ENCODE measurements at places on chromosomes 1 and 21. TPM values are rescaled to one million over a fixed set of nuclear protein-coding genes. Genes with fewer than 3 reads are reported as not detected.

DNA sequence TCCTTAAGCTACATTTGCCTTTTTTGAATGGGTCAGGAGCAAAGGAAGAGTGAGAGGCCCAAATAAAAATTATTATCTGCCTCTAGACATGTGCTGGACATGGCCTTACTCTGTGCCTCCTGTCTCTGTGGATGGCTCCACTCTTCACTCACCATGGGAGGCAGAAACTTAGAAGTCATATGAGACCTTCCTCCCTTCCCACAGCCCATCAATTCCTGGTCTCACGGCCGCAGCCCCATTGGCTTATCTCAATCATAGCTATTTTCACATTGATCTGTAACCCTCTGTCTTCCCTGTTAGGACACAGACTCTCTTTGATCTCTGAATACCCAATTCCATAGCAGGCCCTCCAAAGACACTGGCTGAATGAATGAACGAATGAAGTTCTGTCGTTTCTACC is 14.2 kb upstream of the ADORA1 start:
- DNase-seq = no peak

GRCh38 chr21:44547656-44548331 is 3.5 kb downstream of the KRTAP10-2 start:
- DNase-seq = no peak

DNA sequence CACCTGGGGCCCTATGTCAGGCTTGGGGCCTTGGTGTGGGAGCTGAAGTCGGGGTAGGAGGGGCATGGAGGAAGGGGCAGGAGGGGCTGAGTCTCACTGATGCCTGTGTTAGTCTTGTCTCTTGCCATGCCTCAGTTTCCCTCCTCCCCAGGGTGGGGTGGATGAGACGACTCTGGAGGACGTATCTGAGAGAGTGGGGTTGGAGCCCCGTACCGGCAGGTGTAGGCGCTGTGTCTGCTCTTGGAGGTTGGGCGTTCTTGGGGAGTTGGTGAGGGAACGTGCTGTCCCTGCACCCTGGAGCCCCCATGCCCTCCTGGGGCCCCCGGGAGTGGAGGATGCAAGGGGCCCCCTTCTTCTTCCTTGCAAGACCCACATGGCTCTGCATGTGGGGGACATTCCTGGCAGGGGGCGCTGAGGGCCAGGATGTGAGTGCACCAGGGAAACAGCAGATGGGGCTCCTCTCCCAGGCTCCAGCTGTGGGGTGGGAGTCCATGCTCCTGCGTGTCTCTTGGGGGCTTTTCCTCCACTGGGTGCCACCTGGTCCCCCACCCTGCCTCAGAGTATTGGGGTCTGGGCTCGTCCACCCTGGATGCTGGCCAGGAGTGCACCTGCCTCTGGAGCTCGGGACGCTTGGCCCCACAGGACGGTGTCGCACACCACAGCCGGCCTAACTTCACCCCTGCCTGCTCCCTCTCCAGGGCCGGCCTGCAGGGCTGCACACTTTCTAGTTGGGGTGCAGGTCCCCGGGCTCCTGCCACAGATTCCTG is 1.4 kb upstream of the TNFRSF14 start:
- no peak for DNase-seq

DNA sequence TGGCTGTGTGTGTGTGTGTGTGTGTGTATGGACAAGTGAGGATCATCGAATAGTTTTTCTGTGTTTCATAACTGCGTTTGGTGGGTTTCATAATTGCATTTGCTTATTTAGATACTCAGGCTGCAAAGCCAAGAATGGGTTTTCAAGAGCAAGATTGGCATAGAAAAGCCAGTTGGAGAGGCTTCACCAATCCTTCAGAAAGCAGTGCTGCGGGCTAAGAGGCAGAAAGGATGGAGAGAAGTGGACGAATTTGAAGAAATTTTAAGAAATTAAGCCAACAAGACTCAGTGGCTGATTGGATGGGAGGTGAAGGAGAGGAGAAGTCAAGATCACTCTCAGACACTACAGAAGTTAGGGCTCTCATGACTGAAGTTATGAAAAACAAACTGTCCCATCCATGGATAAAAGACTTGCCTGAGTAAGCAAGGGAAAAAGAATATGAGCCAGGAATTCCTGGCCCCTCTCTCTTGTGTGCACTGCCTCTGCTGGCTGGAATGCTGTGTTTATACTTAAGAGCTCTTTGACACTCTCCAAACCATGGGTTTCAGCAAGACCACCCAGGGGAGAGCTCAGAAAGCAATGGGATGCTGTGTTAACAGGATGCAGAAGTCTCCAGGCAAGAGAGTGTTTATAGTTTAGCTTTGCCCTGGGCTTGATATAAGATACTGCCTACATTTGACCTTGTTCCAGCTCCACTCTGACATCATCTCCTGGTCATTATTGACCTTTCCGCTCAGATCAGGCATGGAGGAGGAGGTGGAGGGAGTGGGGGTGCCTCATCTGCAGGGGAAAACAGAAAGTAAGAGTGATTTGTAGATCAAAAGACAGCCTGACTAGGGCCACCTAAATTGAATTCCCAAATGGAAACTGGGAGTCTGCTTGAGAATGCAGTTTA is 232.0 kb upstream of the PLXNA2 start:
- DNase-seq = no peak

TTC39A gene
- total RNA-seq = 72.1 TPM

ZNF670 gene
- 2.1 TPM for total RNA-seq

DNA sequence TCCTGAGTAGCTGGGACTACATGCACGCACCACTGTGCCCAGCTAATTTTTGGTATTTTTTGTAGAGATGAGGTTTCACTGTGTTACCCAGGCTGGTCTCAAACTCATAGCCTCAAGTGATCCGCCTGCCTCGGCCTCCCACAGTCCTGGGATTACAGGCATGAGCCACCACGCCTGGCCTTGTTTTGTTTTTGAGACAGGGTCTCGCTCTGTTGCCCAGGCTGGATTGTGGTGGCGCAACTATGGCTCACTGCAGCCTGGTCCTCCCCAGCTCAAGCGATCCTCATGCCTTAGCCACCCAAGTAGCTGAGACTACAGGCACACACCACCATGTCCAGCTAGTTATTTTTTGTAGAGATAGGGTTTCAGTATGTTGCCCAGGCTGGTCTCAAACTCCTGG is 26.0 kb downstream of the PARK7 start:
- DNase-seq = no peak

C1orf141 gene
- total RNA-seq = not detected

- DNase-seq = no peak
These were observed 136.7 kb upstream of the ETV3 start for GRCh38 chr1:157274698-157275534.

DNA sequence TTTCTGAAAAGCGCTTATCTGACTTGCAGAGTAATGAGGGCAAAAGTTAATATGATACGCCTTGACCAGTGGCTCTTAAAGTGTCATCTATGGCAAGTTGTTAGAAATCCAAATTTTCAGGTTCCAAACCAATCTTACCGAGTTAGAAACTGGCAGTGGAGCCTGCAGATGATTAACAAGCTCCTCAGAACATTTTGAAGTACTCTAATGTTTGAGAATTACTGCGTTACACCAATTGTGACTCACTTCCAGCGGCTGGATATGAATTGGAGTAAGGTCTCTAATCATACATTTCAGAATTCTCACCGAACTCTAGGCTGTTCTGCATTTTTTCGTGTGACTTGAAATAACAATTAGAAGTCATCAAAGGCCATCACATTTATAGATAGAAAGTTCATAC is 73.5 kb upstream of the TMPRSS15 start:
- DNase-seq = no peak

GRCh38 chr1:54462597-54463258 is 56.5 kb upstream of the SSBP3 start:
- DNase-seq = no peak

- DNase-seq = no peak
These were observed 6.5 kb upstream of the C1orf146 start for GRCh38 chr1:92211166-92211565.

DNA sequence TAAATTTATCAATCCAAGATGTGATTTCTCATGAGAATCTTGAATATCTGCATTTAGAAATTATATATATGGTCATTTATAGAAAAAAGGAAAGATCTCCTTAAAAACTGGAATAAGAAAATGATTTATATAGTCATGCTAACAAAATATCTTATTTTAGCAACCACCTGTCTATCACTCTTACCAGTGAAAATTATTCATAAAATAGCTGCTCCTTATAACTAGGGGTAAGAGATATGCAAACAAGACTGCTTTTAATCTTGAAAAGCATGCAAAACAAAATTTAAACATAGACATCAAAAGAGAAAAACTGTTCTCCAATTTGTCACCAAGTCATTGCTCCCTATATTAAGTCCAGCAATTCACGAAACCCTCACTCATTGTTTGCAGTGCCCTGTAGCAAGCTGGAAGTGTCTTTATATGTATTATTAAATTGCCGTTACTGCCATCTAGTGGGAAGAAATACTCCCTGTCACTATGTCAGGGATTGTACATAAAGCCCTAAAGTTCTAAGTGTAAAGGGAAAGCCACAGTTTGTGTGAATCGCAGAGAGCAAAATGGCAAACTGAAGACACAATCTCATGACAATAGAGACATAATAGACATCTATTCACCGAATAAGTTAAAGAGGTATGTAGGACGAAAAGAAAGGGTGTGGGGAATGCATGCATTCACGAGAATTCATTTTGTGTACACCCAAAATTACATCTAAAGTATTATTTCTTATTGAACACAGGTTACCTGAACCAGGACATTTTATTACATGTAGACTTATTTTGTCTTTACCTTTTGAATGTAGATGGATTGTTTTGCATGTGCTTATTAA is 600.5 kb downstream of the USP25 start:
- DNase-seq = no peak

DNA sequence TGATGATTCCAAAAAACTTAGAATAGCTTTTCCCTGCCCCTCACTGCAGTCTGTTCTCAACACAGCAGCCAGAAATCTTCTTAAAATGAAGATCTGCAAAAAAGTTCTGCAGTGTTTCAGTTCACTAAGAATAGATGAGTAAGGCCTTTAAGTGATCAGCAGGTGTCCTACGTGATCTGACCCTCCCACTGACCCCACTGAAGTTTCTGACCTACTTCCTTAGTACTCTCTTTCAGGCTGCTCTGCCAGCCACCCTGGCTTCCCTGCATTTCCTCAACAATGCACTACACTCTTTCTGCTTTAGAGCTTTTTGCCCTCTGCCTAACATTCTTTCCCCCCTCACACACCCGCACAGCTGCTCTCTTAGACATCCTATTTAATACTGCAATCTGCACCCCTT is 182.5 kb downstream of the AKT3 start:
- DNase-seq = no peak

MATN1 gene
- not detected for total RNA-seq

PLA2G2F gene
- total RNA-seq = not detected

GRCh38 chr1:27883536-27883935 is 11.2 kb downstream of the THEMIS2 start:
- peak; percentile 42 for DNase-seq

- DNase-seq = no peak
These were observed 33.0 kb downstream of the URB1 start for GRCh38 chr21:32359719-32360260.
